HTR-8/SVneo (cell line): ENCODE measurements at places on chromosomes 4 and X.

- no peak for DNase-seq
These were observed 56.7 kb downstream of the FAM114A1 start for GRCh38 chr4:38924353-38924752.

DNA sequence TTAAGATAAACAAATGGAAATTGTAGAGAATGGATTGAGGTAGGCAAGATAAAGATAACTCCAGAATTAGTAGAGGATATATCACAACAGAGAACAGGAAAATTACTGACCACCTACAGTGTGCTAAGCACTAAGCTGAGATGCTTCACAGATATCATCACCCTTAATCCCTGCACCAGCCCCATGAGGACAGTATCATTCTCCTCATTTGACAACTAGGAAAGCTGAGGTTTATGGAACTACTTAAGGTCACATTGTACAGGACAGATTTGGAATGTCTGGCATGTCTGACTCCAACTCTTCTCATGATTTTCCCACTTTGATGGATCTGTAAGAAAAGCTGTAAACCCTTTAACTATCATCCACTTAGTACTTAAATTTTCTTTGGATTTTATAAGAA, 95.5 kb downstream of the CASK start:
- peak; percentile 29 for DNase-seq

DNA sequence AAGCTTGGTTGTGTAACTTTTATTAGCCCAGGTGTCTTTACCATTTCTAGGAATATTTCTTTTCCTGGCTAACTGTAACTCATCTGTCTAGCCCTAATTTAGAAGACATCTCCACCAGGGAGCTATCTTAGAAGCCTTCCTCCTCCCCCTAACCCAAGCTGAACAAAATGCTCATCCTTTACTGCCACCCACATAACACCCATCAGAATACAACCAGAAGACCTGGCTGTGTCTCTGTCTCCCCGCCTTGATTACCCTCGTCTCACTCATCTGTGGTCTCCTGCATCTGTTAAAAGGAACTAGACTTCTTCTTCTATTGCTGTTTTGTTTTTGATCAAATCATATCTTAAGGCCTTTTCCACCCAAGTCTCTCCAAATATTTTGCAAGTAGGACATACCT, 4.8 kb upstream of the TMEM154 start:
- no peak for DNase-seq

- DNase-seq = no peak
These were observed 200.1 kb upstream of the PPARGC1A start for GRCh38 chr4:24089851-24090534.

DNA sequence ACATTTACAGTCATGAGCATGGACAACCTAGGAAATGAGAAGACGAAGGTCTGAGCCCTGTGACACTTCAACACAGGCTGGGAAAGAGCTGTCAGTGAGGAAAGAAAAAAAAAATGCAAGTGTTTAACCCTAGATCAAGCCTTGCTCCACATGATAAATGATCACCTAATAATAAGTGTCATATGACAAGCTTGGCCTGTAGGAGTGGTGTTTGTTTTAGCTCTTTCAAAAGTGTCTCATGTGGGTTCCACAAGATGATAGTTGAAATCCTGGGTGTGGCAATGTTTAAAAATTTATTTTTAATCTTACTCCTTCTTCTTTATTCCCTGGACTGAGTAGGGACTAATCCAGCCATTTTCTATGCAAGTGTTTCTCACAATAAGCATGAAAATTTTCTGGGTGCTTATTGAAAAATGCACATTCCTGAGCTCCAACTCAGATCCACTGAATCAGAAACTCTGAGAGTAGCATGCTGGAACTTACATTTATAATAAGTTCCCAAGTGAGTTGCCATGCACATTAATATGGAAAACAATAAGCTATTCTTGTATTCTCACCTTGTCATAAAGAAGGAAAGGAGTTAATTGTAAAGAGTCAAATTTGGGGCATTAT, 138.3 kb downstream of the AREG start:
- no peak for DNase-seq

DNA sequence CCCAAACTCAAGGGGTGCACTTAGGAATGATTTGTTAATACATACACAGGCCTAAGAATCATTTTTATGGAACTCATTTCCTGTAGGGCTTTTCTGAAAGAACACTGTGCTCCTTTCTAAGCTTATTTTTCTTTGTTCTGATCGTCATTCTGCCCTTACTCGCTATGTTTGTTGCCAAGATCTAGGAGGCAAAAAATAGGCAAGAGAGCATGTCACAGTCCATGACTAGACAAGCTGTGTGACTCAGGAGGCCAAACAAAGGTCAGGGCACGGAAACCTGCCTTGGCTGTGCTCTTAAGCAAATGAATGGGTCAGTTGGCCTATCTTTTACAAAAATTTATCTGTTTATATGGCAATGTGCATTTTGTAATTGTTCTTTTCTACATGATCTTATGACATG, 42.5 kb upstream of the C1GALT1C1 start:
- peak; percentile 3 for DNase-seq
